Globus pallidus (tissue), 1 donor: ENCODE measurements at places on chromosomes 1 and 21.

GRCh38 chr1:2921970-2922686 lies 99.1 kb upstream of the ACTRT2 start:
- DNase-seq, result no peak

DNA sequence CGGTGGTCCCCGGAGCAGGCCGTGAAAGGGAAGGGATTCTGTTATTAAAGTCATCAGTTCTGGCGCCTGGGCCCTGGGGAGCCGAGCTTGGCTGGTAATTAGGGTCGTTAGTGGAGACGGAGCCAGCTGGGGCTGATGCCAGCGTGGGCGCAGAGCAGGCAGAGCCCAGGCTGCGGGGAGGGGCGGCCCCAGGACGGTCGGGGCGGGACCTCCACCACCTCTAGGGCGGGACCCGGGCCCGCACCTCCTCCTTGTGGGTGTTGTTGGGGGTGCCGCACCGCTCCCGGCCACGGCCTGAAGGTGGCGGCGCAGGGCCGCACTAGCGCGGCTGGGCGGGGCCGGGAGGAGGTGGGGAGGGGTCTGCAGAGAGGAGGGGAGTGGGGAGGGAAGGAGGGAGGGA lies 470.6 kb downstream of the PTPRU start:
- no peak for DNase-seq

DNA sequence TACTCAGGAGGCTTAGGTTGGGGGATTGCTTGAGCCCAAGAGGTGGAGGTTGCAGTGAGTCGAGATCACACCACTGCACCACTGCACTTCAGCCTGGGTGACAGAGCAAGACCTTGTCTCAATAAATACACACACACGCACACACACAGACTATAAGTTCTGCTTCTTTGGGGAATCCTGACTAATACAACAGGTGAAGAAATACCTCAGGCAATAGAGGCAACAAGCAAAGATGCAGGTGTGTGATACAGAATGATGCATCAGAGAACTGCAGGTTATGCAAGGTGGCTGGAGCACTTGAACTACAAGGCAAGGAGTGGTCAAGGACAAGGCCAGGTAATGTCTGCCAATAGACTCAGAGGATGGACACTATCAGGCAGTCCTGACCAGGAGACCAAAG lies 117.6 kb upstream of the ZNF678 start:
- no peak for DNase-seq

DNA sequence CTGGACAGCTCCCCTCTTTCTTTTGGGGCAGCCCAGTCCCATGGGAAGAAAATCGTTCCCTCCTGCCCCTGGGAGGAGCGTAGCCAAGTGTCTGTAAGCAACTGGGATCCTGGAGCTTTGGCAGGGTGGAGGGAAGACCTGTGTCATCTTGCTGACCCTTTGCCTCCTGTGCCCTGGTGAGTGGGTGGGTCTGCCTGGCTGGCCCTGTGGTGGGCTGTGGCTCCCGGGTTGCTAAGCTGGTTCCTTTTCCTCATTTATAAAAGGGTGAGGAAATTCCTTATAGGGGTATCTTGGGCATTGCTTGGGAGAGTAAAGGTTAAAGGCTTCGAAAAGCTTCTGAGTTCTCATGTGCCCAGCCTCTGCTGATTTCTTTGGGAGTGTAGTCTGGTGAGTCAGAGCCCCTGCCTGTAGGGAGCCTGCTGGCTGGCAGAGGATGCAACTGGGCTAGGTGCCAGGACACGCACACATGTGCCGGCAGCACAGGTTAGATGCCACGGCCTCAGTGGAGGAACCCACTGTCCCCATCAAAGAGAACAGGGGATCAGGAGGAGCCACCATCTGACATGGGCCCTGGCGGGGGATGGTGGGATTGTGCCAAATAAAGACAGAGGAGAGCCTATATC lies 85.2 kb downstream of the ARHGEF10L start:
- no peak for DNase-seq

DNA sequence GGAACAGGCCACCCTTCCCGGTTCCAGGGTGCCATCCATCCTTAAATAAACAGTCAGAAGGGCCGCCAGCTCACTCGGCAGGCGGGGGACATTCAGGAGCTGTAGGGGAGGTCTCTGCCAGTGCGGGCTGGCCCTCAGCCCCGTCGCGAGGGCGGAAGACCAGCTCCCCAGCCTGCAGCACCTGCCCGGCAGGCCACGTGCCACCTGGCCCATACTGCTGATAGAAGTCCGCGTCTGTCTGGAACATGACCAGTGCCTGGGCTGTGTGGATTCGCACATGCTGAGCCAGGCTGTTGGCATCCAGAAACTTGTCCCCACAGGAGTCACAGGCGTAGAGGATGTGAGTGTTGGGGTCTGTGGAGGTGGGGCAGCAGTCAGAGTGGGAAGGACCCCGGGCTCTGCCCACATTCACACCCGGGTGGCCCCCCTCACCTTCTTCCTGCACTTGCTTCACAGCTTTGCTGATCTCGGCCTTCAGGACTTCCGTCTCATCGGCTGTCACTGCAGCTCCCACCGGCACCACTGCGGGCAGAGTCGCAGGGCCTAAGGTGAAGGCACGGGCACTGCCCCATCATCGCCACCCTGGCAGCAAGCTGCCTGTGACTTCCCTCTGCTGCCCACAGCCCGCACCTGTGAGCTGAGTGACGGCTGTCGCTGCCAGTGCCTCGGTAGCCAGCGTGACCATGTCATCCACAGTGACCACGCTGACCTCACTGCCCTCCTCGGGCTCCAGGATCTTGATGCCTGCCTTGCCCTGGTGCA lies 33.8 kb downstream of the ZBTB17 start:
- DNase-seq, result no peak

DNA sequence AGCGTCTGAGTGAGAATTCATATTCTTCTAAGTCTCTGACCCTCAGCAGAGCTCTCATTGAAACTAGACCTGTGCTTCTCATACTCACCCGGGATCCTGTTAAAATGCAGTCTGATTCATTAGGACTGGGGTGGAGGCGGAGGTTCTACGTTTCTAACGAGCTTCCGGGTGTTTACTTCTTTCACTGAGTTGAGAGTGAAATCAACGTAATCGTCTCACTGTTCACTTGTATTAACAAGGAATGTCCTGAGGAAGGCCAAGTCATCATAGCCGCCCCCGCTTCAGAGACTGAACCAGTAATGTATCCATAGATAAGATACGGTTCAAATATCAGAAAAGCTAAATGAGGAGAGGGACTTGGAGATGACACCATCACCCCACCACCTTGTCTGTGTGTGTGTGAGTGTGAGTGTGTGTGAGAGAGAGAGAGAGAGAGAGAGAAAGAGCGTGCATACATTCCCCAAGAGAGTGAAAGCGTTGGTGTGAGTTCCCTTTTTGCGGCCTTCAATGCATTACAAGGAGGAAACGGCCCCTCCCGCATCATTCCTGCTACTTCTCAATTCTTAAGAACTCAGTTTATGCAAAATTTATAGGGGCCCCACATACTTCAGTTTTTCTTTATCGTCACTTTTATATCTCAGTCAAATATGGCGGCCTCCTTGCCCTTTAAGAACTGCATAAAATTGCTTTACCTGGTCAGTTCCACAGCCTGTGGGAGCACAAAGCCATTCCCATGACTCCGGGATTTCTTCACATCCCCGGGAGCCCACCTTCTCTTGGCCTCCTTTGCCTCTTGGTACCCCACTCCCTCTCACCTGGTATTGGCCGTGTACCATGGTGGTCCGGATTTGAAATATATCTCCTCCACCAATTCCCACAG lies 19.8 kb downstream of the KMO start:
- peak; percentile 47 for DNase-seq

GRCh38 chr1:204996981-204997380 lies 46.0 kb upstream of the CNTN2 start:
- no peak for DNase-seq

DNA sequence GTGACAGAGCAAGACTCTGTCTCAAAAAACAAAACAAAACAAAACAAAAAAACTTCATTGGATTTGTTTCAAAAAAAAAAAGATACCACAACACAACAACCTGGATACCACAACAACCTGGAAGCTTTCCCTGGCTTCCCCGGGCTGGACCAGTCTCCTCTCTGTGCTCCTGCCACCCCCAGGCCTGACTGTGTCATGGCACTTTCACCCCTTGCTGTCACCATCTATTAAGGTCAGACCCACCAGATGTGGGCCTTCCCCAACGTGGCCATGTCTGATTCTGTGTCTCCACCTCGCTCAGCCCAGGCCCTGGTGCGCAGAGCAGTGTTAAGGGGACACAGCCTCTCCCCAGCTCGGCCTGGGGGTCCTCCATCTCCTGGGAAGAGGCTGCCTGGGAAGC lies 28.3 kb upstream of the ACOT11 start:
- no peak for DNase-seq

GRCh38 chr1:101924700-101925099 lies 72.0 kb downstream of the OLFM3 start:
- no peak for DNase-seq

GRCh38 chr1:178060789-178061556 lies 32.9 kb upstream of the RASAL2 start:
- no peak for DNase-seq

DNA sequence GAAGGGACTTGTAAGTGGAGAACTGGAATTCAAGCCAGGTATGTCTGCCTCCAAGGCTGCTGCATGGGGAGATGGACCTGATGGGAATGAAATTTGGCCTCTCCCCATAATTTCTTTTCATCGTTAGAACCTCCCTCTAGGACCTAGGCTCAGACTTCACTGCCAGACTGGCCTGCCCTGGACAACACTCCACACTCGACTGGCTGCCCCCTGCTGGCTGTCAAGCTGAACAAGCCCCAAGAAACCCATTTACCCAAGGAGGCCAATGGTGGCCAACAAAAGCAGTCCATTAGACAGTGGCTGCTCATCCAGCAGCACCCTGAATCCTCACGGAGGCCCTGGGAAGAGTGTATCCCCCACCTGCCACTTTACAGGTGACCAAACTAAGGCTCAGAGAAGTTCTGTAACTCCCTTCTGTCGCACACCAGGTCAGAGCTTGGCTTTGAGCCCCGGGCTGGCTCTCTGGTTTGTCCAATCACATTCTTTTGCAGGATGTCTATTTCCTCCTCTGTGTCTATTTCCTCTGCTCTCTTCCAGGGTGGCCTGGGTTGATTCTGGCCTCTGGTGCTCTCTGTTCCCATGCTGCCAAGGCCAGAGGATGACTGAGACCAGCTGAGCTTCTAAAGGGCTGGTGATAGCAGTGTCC lies 3.8 kb downstream of the RNF186 start:
- no peak for DNase-seq
